ENCODE measurements at places on chromosomes 4 and X.

GRCh38 chrX:102765217-102765616 is 44.7 kb downstream of the GPRASP3 start:
- peak; percentile 45 for DNase-seq

GRCh38 chr4:181006499-181007260 is 1236.5 kb upstream of the TENM3 start:
- no peak for DNase-seq

GRCh38 chr4:172596206-172596605 is 572.4 kb upstream of the GALNT7 start:
- DNase-seq: no peak

DNA sequence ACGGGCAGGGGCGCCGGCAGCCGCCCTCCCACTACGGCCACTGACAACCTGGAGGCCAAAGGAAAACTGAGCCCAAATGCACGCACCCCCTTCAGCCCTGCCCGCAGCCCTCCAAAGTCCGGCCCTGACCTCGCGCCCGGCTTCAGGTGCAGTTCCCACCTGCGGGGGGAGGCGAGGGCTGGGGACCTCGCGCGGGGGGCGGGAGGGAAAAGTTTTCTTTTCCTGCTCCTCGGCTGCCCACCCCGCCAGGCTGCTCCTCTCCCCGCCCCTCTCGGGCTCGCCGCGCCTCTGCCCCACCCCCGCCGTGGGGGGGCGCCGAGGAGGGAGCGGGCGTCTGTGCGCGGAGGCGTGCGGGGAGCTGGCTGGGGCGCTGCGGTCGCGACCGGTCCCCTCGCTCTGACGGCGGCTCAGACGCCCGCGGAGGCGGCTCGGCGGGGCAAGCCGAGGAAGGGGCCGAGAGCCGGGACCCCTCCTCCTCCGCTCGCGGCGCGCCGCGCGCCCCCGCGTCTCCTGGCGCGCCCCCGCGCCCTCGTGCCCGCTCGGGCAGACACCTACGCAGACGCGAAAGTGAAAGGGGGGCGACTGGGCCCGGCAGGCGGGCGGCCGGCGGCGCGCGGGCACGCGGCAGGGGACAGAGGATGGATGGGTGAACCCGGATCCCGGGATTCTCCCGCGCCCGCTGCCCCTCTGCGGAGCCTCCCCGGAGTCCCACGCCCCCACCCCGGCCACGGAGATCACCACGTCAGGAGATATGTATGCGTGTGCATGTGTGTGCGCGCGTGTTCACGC is 3.1 kb upstream of the NR3C2 start:
- no peak for DNase-seq

DNA sequence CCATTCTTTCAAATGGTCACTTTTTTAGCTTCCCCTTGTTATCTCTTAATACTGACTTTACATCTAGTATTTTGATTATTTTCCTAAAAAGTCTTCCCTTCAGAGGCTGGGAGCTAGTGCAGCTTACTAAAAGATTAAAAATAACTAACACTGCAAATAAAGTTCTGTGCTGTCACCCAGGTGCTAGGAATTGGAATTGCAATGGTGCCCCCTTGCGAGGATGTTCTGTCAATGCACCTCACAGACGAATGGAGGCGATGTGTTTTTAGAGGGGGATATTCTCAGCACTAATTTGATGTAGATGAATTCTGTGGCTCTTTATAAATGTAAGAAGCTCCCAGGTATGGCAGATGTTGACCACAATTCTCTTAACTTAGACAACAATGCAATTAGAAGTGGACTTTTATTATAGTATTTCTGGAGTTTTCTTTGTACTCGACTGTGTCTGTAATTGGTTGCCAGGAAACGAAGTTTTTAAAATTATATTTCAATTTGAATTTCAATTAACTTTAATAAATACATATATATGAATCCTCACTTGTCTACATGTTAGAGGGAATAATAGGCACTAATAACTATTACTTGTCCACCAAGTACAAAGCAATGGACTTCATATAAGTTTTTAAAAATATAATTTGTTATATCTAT is 22.0 kb upstream of the SMIM31 start:
- no peak for DNase-seq

- no peak for DNase-seq
Measured at GRCh38 chr4:183407635-183408464, 36.6 kb upstream of the CDKN2AIP start.

- DNase-seq: peak; percentile 24
Measured at GRCh38 chrX:3286196-3286945, 60.1 kb downstream of the MXRA5 start.

- peak; percentile 4 for DNase-seq
Measured at GRCh38 chrX:110284159-110284558, 33.7 kb downstream of the AMMECR1 start.

Data from amniotic stem cell (primary cell).